ENCODE measurements at places on chromosomes 3 and 15.

DNA sequence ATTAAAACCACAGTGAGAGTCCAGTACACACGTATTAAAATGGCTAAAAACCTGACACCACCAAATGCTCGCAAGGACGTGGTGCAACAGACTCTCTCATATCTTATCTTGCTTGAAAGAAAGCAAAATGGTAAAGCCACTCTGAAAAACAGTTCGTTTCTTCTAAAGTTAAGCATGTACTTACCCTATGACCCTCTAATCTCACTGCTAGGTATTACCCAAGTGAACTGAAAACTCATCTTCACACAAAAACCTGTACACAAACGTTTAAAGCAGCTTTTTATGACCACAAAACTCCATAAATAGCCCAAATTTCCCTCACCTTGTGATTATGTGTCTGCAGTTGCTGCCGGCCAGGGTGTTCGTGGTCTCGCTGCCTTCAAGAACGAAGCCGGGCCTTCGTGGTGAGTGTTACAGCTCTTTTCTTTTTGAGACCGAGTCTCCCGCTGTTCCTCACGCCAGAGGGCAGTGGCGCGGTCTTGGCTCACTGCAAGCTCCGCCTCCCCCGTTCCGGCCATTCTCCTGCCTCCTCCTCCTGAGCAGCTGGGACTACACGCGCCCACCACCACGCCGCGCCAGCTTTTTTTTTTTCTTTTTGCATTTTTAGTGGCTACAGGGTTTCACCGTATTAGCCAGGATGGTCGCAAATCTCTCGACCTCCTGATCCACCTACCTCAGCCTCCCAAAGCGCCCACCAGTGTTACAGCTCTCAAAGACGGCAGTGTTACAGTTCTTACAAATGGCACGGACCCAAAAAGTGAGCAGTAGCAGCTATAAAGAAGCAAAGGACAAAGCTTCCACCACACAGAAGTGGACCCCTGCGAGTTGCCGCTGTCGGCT, 165.4 kb downstream of the TJP1 start:
- no peak for DNase-seq

- DNase-seq, result peak; percentile 62
Observed at GRCh38 chr3:39208463-39209055, 16.2 kb upstream of the XIRP1 start.

GRCh38 chr3:120858521-120858920, 49.5 kb upstream of the STXBP5L start:
- no peak for DNase-seq

GRCh38 chr3:150740733-150741496, 22.1 kb downstream of the SIAH2 start:
- no peak for DNase-seq

GRCh38 chr15:50256188-50257041, 9.1 kb downstream of the HDC start:
- DNase-seq, result no peak

DNA sequence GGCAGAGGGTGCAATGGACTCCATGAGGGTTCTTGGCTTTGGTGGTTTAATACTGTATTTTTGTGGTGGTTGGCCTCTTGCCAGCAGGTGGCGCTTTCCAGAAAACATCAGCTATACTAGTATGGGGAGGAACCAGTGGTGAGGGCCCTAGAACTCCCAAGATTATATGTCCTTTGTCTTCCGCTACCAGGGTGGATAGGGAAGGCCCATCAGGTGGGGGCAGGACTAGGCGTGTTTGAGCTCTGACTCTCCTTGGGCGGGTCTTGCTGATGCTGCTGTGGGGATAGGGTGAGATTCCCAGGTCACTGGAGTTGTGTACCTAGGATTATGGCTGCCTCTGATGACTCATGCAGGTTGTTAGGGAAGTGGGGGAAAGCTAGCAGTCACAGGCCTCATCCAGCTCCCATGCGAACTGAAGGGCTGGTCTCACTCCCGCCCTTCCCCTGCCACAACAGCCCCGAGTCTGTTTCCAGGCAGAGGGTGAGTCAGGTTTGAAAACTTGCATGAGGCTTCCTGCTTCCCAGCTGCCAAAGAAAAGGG, 357.7 kb downstream of the OTOL1 start:
- no peak for DNase-seq

- no peak for DNase-seq
Observed at GRCh38 chr3:58093574-58094195, 85.5 kb downstream of the FLNB start.

GRCh38 chr3:78913711-78914110, 854.1 kb downstream of the ROBO1 start:
- no peak for DNase-seq

GRCh38 chr3:55272031-55272645, 215.0 kb downstream of the WNT5A start:
- DNase-seq, result no peak

- no peak for DNase-seq
Observed at GRCh38 chr15:28100516-28101195, 1.5 kb upstream of the OCA2 start.

DNA sequence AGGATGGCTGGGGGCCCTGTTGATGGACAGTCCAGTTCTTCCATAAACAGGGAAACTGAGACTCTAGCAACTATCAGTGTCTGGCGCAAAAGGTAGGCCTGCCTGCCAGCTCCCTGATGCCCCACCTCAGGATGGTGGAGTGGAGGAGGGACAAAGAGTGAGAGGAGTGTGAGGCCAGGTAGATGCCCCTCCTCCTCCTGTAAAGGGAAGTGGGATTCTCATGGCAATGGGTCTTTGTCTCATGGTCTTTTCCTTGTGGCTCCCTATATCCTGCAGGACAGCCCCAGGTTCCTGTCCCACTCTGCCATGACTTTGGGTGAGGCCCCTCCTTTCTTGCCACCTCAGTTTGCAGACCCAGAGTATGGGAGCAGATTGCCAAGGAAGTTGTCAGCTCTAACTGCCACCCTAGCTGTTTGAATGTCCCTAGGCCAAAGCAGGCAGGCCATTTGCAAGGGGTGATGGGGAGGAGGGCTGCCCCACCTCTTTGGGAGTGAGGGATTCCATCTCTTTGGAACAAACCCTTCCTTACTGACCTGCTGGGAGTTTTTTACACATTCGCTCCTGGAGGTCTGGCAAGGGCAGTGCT, 2.8 kb upstream of the DNAH1 start:
- DNase-seq, result no peak

GRCh38 chr15:48888191-48888590, 10.3 kb downstream of the EID1 start:
- DNase-seq, result no peak

DNA sequence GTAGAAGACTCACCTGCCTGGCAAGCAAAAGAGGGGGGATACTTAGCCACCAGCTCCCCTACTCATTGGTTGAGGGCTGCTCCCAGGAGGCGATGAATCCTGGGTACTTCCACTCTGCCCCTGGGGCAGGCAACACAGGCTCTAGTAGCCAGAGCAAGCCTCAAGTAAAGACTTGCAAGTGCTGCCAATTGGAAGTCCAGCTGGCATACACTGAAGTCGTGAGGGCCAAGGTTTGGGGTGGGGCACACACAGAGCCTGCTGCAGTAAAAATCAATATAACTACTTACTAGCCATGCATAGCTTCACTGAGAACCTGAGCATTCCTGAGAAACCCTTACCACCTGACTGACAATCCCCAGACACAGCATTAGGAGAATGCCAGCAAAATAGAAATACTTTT, 123.0 kb upstream of the EIF1B start:
- no peak for DNase-seq

GRCh38 chr3:166877971-166878370, 502.1 kb downstream of the ZBBX start:
- DNase-seq, result no peak

DNA sequence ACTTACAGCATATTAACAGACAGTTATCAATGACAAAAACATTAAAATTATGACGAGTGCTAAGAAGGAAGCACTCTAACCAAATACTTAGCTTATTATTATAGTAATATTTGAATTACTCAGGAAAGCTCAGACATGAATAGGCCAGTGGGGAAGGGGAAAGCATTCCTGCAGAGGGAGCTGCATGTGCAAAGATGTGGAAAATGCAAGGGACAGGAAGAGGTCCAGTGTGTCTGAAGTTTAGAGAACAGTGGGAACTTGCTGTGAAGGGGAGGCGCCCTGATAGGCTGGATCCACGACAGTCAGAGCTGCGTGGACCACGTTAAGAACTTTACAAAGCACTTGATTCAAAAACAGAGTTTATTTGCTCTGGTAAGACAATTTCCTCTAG, 1.2 kb upstream of the SPICE1 start:
- no peak for DNase-seq
